ENCODE measurements at places on chromosomes 13 and 19. TPM values are rescaled to one million over a fixed set of nuclear protein-coding genes. Genes with fewer than 3 reads are reported as not detected.

DNA sequence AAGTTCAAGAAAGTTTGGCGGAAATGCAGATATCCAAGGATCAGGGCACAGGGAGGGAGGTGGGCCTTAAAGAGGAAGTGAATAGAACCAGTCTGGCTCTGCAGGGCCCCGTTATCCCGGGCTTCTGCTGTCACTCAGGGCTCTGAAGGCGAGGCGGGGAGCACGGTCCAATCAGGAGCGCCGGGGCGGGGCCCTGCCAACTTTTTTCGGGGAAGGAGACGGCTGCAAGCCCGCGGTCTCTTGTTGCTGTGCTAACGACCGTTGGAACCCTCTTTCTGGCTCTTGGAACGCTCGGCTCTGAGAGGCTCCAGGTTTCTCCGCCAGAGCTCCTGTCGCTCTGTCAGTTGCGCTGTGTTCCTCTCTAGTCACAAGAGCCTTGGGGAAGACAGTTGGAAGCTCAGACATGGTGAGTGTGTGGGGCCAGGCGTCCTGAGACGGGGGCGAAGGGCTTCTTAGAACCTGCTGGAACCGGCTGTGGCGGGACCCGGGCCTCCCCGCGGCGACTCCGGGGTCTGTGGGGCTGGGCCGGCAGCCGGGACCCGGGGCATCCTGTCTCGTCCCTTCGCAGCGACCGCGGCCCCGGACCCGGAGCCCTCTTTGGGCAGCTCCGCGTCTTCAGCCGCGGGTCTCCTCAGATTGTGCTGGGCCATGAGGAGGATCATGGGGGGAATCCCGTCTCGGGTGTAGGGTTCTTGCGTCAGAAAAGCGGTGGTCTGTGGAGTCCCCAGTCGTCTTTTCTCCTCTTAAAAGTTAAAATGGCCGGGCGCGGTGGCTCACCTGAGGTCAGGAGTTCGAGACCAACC is 27.7 kb downstream of the ZNF844 start:
- H3K36me3 ChIP-seq = no peaks in the 10 kb centered on the region
- peak; percentile 43 for DNase-seq
- H3K4me1 ChIP-seq = peaks cover 17% of the 10 kb centered on the region
- H3K4me3 ChIP-seq = peak overlapping the region; percentile 83

EID2B gene
- total RNA-seq = 4.0 TPM

GRCh38 chr13:95704510-95704909 is 27.6 kb downstream of the DNAJC3 start:
- H3K27me3 ChIP-seq = no peaks in the 10 kb centered on the region
- H3K36me3 ChIP-seq = peaks cover 3% of the 10 kb centered on the region
- H3K4me1 ChIP-seq = peaks cover 48% of the 10 kb centered on the region
- H3K27ac ChIP-seq = no peak overlapping the region

GRCh38 chr13:36897054-36897616 is 22.9 kb downstream of the SMAD9 start:
- peaks cover 23% of the 10 kb centered on the region for H3K27me3 ChIP-seq
- no peaks in the 10 kb centered on the region for H3K4me1 ChIP-seq
- no peak overlapping the region for H3K4me3 ChIP-seq
- no peak overlapping the region for H3K27ac ChIP-seq
- DNase-seq = no peak

C5AR1 gene
- total RNA-seq = 1.7 TPM

ZNF799 gene
- total RNA-seq = 6.9 TPM

CERS1 gene
- total RNA-seq = not detected

CLEC11A gene
- 0.38 TPM for total RNA-seq

- H3K27ac ChIP-seq = no peak overlapping the region
- no peaks in the 10 kb centered on the region for H3K36me3 ChIP-seq
- H3K4me1 ChIP-seq = no peaks in the 10 kb centered on the region
- DNase-seq = no peak
- no peak overlapping the region for H3K4me3 ChIP-seq
Measured at GRCh38 chr13:87894059-87894458, 222.9 kb downstream of the SLITRK5 start.

DNA sequence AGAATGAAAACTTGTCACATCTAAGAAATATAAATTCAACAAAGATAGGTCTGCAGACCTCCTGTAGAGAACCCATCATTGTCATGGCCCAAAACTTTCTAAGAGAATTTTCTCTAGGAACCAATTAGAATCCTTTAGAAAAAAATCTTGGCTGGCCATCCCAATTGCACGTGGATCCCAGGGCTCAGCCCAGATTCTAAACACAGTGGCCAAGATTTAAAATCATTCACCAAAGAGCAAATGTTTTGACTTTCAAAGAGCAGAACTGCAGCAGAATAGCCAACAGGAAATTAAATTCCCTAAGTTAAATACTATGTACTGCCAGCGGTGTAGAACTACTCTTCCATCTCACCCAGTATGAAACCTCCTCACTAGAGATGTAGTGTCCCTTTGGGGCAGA is 21.3 kb downstream of the IPO5 start:
- peak overlapping the region; percentile 38 for H3K4me3 ChIP-seq
- peaks cover 32% of the 10 kb centered on the region for H3K4me1 ChIP-seq
- peaks cover 10% of the 10 kb centered on the region for H3K36me3 ChIP-seq
- DNase-seq = no peak
- peak overlapping the region; percentile 25 for H3K27ac ChIP-seq

DNA sequence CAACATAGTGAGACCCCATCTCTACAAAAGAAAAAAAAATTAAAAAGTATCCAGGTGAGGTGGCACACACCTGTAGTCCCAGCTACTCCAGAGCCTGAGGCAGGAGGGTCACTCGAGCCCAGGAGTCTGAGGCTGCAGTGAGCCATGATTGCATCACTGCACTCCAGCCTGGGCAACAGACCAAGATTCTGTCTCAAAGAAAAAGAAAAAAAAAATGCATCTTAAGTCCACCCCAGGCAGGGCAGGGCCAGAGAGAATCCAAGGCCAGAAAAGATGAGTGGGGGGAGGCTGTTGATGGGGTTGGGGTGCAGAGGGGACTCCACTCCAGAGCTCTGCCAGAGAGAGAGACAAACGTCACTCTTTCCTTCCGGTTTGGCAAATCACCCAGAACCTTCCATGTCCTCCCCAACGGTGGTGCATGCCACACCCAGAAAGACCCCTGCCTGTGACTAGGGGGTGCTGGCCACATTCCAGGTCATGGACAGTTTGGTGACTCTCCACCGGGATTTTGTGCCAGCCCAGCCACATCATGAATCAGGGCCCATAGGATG is 431 bp downstream of the FUT3 start:
- DNase-seq = no peak
- H3K27ac ChIP-seq = no peak overlapping the region
- H3K4me3 ChIP-seq = no peak overlapping the region
- peaks cover 7% of the 10 kb centered on the region for H3K27me3 ChIP-seq

DNA sequence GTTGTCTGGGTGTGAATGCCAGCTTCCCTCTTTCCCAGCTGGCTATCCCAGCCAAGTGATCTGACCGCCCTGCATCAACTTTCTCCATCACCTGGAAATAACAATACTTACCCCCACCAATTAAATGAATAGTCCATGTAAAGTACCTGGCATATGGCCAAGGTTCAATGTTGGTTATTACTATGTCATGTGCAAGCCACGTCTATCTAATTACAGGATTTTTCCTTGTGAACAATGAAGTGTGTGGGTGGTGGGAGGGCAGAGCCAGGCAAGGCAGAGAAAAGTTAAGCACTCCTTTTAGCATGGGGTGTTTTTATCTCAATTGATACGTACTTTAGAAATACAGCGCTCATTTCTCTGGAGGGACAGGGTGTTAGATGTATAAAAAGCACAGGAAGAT is 121.1 kb downstream of the NHLRC3 start:
- H3K4me1 ChIP-seq = no peaks in the 10 kb centered on the region
- H3K36me3 ChIP-seq = no peaks in the 10 kb centered on the region
- no peak overlapping the region for H3K27ac ChIP-seq
- H3K4me3 ChIP-seq = no peak overlapping the region
- DNase-seq = no peak

ONECUT3 gene
- total RNA-seq = not detected

DNA sequence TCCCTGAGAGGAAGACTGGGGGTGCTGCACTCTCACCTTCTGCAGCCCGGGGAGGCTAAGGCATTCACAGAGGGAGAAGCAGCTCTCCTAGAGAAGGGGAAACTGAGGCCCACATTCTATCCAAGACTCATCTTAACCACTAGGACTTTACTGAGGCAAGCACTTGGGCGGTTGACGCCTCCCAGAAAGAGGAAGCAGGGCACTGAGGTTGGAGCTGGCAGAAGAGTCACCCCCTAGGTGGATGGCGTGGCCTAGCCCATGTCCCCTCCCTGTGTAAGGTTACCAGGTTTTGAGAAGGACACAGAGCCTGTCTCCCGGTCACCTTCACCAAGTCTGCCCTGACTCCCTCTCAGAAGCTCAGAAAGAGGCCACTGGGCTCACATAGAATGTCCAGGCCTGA is 2.7 kb downstream of the S1PR2 start:
- H3K4me1 ChIP-seq = peaks cover 34% of the 10 kb centered on the region
- no peak overlapping the region for H3K4me3 ChIP-seq
- H3K27ac ChIP-seq = no peak overlapping the region
- H3K27me3 ChIP-seq = no peaks in the 10 kb centered on the region
- DNase-seq = no peak

- H3K27me3 ChIP-seq = peaks cover 17% of the 10 kb centered on the region
- no peak overlapping the region for H3K4me3 ChIP-seq
- no peak for DNase-seq
- H3K4me1 ChIP-seq = no peaks in the 10 kb centered on the region
- no peak overlapping the region for H3K27ac ChIP-seq
Measured at GRCh38 chr13:113564331-113565023, 20.1 kb upstream of the TFDP1 start.

DNA sequence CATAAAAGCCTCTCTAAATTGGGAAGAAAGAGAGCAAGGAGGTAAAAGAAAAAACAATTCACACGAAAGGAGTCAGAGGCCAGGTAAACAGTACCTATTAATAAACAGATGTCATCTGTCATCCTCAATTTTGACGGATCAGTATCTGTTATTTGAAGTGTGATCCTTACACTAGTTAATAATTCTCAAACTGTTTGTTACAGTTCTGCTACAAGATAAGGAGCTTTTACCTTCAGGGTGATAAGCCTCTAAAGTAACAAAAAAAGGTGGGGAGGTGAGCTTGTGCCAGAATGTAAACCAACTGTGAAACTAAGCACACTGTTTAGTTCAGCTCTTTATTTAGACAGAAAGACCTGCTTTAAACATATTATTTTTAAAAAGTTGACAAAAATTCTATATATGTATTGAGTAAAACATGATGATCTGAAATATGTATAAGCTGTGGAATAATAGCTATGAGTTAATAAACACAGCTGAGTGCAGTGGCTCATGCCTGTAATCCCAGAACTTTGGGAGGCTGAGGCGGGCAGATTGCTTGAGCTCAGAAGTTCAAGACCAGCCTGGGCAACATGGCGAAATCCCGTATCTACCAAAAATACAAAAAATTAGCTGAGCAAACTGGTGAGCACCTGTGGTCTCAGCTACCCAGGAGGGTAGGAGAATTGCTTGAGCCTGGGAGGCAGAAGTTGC is 48.4 kb upstream of the EBPL start:
- H3K4me3 ChIP-seq = no peak overlapping the region
- DNase-seq = no peak
- H3K4me1 ChIP-seq = peaks cover 8% of the 10 kb centered on the region

SEMA6B gene
- total RNA-seq = 0.37 TPM

IFNL1 gene
- not detected for total RNA-seq

SCAMP4 gene
- total RNA-seq = 59.7 TPM

All from activated B cell treated with CpG ODN at 0.5 μM for 24 hours (primary cell).